SW 1271 (cell line): ENCODE measurements at places on chromosomes 13 and 19.

DNA sequence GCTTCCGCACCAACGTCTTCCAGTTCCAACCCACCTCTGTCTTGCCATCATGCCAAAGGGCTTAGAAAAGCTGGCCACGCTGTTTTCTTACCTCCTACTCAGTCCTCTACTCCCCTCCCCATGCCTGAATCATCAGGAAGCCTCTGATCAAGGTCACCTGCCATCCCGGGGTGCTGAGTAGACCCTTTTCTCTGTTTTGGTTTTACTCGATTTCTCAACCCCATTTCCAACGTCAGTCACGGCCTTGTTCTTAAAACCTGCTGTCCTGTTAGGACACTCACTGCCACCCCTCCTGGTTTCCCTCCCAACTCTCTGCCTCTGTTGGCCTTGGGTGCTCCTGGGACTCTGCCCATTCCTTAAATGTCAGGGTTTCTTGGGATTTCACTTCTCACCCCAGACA is 350.1 kb downstream of the FOXO1 start:
- no peak for DNase-seq

- no peak for DNase-seq
Observed at GRCh38 chr19:57537953-57538547, 10.9 kb downstream of the ZNF549 start.

DNA sequence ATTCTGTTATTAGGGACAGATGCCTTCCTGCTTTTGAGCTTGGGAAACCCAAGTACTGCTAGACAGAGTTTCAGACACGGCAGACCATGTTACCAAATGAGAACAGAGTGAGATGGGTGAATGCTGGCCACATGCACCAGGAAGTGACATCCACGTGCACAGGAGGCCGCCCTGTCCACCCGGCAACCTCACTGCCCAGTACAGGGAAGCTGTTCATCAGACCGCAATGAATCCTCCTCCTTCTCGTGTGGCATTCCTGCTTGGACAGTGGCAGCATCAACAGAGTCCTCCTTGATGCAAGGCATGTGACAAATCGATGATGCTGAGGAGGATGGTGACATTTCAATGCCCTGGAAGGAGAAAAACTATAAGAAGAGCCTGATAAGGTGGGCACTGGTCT is 191.0 kb upstream of the SOX1 start:
- DNase-seq, result no peak

- DNase-seq, result no peak
Observed at GRCh38 chr13:25281193-25281934, 5.9 kb downstream of the MTMR6 start.

DNA sequence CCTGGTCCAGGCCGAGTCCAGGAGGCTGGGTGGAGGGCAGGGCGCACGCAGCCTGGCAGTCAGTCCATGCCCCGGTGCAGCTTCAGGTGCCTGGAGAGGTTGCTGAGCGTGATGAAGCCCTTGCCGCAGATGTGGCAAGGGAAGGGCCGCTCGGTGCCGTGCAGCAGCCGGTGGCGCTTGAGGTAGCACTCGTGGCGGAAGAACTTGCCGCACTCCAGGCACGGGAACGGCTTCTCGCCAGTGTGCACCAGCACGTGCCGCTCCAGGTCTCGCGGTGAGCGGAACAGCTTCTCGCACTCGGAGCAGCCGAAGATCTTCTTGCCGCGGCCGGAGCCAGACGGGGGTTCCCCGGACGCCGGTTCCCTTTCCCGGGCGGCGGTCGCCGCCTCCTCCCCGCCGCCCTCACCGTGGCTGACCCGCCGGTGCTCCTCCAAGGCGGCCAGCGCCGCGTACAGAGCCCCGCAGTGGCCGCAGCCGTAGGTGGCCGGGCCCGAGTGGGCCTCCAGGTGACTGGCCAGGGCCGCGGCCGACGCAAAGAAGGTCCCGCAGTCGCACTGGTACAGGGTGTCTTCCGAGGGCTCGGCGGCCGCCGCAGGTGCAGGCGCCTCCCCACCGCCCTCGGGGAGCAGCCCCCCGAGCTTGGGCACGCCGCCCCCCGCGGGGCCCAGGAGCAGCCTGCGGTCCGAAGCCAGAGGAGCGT is 6.8 kb downstream of the FIZ1 start:
- no peak for DNase-seq

DNA sequence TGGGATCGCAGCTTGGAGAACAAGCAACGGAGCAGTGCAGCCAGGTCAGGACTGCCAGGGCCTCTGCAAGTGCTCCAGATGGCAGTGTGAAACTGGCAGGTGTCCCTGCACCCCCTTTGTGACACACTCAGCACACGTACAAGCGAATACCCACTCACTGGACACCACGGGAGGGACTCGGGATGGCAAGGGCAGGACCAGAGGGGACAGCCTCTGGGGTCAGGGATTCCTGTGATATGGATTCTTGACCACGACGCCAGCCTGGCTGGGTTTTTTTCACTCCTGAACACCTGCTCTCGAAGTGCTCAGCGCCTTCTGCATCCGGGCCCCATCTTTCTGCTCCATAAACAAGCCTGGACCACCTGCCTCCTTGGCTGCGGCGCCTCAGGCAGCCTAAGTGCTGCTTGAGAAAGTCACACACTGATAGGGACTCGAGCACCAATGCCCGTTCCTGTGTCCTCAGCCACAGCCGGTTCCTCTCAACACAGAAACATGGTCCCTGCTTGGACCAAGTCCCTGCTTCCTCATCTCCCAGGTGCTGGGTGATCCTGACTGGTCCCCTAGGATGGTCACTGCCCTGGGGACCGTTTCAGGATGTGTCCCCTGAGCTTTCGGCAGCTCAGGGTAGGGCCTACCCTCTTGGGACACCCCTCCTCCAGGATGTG is 22.0 kb downstream of the ELAVL1 start:
- DNase-seq, result no peak

- no peak for DNase-seq
Observed at GRCh38 chr19:3225169-3225485, 666 bp downstream of the CELF5 start.

DNA sequence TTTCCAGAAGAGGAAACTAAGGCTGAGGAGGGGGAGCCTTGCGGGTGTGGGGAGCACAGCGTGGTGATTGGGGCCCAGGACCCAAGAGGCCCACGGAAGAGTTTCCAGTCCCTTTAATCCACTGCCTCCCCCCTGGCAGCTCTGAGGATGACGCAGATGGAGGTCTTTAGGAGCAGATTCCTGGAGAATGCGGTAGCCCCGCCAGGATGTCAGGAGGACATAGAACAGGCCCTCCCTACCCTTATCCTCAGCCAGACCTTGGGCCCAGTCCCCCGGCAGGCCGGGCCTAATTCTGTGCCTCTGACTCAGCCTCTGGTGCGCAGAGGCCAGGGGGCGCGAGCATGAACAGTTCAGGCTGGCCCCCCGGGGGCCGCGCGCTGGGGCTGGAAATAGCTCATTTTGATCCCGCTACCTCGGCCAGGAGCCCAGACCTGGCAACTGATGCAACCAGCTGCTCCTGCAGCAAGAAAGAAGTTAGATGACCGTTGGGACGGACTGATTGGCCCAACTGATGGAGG is 461 bp upstream of the HSPB6 start:
- no peak for DNase-seq

- DNase-seq, result no peak
Observed at GRCh38 chr13:27421101-27421871, 3.1 kb upstream of the GTF3A start.

GRCh38 chr19:4445963-4446703 is 11.5 kb downstream of the UBXN6 start:
- DNase-seq, result no peak

DNA sequence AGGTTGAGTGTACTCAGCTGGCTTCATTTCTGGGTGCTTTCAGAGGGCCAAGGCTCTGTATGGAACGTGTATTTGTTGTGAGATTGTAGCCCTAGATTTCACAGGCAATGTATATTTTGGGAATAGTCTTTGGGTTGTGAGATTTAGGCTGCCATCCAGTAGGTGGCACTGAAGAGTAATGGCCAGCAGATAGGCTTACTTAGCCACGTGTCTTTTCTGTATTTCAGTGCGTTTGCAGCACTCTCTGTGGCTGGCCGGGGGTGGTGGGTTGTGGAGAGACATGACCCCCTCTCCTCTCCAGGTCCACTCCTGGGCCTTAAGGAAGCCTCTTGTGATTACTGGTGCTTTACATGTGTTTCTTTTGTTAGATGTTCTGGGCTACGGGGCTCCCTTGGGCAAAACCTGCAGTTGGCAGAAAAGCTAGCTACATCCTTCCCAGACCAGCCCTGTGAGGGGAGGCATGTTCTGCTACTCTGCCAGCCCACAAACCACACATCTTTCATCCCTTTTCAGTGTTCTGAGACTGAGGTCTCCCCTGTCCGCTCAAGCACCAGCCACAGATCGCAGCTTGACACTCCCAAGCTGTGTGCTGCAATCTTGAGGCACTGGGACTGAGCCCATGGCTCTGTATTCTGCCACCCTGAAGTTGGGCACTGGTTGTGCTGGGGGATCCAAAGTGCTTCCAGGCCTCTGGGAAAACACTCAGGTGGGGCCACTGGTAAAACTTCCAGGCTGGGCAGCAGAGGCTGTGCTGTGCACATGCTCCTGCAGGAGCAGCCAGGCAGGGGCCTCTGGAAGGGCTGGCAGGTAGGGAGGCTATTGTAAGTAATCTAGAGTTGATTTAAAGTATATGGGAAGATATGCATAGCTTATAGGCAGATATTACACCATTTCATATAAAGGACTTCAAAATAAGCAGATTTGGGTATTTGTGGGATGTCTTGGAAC is 1096.8 kb upstream of the PCDH20 start:
- DNase-seq, result no peak

- no peak for DNase-seq
Observed at GRCh38 chr13:89066868-89067466, 1395.8 kb downstream of the SLITRK5 start.
